SHP77 treated with DMSO at 0.1 percent for 48 hours (cell line): ENCODE measurements at places on chromosomes 1 and 21.

GRCh38 chr1:213507472-213508223, 456.6 kb downstream of the RPS6KC1 start:
- no peak for DNase-seq

DNA sequence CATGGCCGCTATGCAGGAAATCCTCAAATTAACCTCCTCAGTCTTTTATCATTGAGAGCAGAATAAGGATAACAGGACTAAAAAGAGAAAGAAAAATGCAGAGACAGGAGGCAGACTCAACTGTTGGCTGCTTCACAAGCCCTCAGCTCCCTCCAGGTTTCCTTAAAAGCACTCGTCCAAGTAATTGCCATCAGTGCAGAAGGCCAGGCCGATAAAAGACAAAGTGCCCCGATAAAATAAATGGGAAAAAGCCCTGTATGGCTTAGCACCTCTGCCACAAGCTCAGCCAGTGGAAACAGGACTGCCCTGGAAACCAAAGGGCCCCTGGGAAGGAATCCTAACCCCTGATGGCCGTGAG, 8.1 kb downstream of the S100A6 start:
- DNase-seq, result no peak

DNA sequence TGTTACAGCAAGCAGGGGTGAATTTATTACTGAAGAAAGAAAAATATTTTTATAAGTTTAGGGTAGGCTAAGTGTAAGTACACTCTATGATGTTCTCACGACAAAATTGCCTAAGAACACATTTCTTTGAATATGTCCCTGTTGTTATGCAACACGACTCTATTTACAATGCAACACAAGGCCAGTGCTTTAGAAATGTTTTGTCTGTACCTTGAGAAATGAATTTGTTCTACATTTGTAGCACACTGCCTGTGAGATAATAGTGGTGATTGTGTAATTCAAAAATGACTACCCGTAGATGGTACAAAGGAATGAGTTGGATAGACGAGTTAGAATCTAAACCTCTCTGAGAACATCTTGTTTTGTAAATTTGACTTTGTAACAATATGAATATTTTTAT, 63.7 kb upstream of the IGSF5 start:
- no peak for DNase-seq

- no peak for DNase-seq
These were observed 40.2 kb downstream of the EDN2 start for GRCh38 chr1:41444246-41444645.

DNA sequence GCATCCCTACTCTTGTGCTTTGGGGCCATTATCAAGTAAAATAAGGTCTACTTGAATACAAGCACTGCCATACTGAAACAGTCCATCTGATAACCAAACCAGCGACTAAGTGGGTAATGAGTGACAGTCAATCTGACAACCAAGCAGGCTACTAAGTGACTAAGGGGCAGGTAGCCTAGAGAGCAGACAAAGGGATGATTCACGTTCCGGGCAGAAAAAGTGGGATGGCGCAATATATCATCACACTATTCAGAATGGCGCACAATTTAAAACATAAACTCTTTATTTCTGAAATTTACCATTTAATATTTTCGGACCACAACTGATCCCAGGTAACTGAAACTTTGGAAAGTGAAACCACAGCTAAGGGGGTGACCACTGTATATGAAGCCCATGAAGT, 17.7 kb downstream of the NGF start:
- no peak for DNase-seq

DNA sequence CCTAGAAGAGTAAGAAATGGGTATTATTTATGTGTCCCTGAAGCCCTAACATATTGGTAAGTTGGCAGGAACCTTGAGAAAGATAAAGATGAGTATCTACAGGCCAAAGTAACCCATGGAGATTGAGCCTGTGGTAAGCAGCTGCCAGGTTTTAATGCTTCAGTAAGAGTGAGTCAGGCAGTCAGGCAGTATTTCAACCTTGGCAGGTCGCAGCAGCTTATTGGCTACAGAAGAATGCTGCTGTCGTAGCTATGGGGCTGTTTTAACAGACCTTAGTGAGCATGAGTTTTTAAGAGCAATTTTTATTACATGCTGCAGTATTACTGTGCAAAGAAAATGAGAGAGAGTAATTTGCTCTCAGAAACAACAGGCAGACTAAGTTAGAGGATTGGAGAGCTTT, 10.3 kb upstream of the SLC30A10 start:
- DNase-seq, result no peak

GRCh38 chr1:50622259-50622658, 199.0 kb upstream of the DMRTA2 start:
- DNase-seq, result no peak

DNA sequence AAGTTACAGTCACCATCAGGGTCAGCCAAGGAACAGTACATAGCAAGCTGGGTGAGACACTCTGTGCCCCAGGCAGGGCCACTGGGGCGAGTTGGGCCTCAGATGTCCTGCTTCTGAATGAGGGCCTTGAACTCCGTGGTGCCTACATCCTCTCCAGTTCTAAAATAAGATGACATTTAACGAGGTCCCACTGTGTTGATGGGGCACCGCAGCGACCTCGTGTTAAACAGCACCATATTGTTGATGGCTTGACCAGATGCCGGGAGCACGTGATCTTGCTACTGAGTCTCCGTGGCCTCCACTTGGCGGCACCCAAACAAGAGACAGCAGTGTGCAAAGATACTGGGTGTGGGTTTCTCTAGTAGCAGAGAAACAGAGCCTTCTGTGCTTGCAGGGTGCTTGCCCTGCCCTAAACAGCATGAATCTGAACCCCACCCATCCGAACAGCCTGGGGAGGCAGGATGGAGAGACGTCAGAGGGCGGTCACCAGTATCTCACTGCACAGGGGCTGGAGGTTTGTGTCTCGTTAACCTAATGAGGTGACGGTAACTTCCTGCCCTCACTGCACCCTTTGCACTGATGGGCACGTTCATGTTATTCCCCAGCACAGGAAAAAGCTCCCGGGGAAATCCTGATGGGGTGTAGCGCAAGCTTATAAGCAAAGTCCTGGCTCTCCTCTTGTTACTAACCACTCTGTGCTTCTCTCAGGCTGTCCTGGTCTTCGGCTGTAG, 324.4 kb downstream of the AJAP1 start:
- no peak for DNase-seq

- no peak for DNase-seq
These were observed 4.1 kb downstream of the PYCR2 start for GRCh38 chr1:225919906-225920305.

DNA sequence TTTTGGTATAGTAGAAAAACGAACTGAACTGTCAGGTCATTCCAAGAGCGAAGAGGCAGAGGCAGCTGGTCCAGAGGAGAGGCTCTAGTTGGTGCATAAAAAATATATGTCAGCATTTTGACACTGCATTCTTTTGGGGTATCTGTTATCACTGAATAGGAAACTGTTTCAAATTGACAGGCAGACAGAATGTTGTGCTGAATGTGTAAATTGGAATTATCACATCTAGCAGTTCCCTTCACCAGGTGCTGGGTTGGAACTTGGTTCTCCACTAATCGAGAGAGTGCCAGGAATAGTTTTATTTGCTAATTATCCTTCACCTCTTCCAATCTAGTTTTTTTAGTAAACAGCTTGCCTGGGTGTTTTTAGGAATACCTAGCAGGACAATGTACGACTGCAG, 52.2 kb downstream of the ADGRL2 start:
- DNase-seq, result no peak

GRCh38 chr21:39118604-39119215, 64.5 kb downstream of the PSMG1 start:
- DNase-seq, result no peak

DNA sequence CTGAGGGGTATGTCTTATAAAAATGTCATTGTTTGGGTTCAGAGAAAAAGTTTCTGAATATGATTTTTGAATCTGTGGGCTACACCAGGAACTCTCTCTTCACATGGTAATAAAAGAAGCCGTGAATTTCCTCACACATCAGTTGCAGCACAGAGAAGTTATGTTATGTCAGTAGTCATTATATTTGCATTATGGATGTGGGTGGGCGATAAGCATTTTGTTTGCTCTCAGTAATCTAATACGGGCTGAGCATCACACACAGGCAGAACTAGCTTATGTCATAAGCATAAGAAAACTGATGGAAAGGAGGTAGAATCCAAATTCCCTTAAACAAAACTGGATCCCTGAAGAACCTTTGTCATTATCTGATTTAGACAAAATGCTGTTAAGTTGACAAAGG, 70.8 kb downstream of the PRDM2 start:
- DNase-seq, result no peak

DNA sequence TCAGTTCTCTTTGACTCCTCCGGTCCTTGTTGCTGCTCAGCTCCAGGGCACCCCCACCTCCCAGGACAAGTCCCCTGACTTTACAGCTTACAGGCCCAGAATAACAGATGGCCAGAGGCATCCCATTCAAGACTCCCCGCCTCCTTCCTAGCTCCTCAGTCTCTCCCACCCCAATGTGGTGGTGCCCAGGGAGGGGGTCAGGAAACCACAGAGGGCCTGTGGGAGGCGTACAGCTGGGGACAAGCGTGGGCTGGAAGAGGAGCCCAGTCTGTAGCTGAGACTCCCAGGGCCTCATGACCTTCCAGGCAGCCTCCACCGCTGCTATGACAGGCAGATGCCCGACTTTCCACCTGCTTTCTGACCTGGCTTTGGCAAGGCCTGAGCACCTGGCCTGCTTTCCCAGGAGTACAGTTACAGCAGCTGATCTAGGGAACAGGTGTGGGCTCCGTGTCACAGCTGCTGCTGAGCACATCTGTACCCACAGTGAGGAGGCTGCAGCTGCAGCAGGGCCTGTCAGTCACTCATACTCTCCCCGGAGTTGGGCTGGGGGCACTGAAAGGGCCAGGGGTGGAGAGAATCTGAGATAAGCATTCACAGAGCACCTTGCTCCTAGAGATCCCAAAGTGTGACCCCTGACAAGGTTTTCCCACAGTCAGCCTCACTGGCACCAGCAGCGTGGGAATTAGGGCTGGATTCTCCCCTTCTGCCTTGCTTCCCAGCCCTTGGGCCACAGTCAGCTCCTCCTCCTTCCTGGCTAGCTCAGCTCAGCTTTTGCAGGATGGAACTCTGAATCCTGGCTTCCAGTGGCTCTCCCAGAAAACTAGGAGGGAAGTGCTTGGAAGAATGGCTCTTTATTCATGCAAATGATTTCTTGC, 7.1 kb upstream of the NAV1 start:
- DNase-seq, result peak; percentile 82

GRCh38 chr1:12618965-12619791, 1.2 kb upstream of the DHRS3 start:
- DNase-seq, result peak; percentile 20

GRCh38 chr1:109821831-109822745, 58.4 kb upstream of the EPS8L3 start:
- no peak for DNase-seq

DNA sequence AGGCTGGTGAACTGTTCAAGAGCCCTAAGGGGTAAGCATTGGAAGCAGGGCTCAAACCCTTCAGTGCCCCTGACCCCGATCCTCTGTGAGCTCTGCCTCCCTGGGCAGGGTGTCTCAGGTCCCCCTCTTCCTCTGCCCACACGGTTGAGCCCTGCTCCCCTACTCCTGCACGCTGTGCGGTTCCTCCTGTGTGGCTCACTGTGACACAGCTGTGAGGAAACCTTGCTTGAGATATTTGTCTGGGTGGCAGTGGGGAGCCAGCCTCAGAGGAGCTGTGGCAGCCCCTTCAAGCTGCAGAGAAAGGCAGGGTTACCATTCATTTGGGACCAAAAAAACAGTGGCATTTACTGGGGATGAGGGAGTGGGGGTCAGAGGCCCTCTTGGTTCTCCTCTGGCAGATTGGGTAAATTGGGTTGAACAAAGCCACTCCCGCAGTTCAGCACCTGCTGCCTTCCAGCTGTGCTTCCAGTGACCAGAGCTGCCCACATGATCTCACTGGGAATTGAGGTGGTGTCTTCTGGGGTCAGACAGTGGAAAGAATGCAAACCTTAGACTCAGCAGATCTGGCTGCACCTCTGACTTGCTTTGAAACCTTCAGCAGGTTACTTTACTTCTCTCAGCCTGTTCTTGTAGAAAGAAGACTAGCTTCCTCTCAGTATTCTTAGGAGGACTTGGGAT, 60.6 kb upstream of the CD1D start:
- no peak for DNase-seq

DNA sequence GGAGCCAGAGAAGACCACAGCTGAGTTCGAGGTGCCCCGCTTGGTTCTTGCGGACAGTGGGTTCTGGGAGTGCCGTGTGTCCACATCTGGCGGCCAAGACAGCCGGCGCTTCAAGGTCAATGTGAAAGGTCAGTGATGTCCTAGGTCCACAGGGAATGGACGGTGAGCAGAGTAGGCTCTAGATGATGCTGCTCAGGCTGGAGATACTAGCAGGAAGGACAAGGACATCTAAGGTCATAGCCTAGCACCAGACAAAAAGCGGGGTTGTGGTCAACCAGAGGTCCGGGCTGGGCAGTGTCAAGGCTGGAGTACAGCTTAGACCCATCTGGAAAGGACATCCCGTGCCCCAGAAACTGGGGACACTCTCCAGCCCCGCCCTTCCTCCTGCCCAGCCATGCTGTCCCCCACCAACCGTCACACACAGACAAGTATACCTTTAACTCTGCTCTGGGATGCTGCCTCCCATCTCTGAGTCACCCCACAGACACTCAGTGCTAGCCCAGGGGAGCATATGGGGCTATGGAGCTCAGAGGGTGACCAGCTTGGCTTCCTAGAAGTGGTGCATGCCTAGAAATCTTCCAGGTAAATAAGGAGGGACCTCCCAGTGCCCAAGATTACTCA, 8.7 kb downstream of the TIE1 start:
- no peak for DNase-seq

GRCh38 chr1:66374561-66375111, 159.3 kb upstream of the SGIP1 start:
- no peak for DNase-seq

GRCh38 chr1:90198616-90199332, 203.9 kb downstream of the ZNF326 start:
- no peak for DNase-seq

GRCh38 chr1:101122452-101123166, 97.0 kb upstream of the DPH5 start:
- no peak for DNase-seq

GRCh38 chr1:157968508-157968907, 24.9 kb upstream of the KIRREL1 start:
- DNase-seq, result no peak

GRCh38 chr21:16476056-16476825, 746.5 kb downstream of the USP25 start:
- no peak for DNase-seq

- DNase-seq, result no peak
These were observed 164.8 kb downstream of the PPIAL4G start for GRCh38 chr1:148318123-148318903.

DNA sequence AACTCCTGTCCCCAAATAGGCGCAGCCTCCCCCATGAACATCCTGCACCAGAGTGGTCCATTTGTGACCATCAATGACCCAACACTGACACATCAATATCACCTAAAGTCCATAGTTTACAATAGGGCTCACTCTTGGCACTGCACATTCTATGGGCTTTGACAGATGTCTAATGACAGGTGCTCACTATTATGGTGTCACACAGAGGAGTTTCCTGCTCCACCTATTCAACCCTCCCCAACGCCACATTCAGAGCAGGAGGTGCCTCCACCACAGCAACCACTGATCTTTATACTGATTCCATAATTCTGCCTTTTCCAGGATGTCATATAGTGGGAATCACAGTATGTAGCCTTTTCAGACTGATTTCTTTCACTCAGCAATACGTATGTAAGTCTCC, 24.2 kb downstream of the GNG4 start:
- no peak for DNase-seq
